ENCODE measurements at places on chromosomes 5 and 9.

DNA sequence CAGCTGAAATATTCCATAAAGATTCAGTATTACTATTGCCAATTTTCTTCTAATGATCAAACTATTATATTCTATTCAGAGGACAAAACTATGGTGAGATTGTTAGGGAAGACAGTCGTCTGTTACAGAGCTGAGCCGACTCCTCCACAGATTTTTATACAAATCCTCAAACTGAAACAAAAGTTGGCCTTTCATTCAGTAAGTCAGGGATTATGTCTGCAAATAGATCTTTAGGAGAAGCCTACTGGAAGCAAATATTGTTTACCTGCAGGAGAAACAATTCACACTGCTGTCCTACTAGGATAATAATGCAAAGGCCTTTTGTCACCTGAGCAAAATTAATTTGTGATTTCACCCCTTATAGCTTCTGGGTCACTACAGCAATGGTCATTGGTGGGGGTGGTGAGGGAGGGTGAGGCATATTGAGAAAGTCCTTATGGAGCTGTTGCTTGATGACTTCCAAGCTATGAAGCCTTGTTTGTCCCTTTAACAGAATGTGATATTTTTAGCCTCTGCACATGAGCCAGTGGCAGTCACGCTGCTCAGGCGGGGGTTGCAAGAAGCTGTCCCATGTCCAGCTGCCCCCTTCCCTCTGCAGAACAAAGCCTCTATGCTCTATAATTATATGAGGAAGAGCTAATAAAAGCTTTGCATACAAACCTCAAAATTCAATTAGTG is 200.5 kb upstream of the KLF9 start:
- no peak for DNase-seq

GRCh38 chr9:8685825-8686224 is 886.2 kb upstream of the DMAC1 start:
- DNase-seq, result no peak

- DNase-seq, result no peak
Observed at GRCh38 chr5:140128376-140128775, 2.6 kb downstream of the IGIP start.

DNA sequence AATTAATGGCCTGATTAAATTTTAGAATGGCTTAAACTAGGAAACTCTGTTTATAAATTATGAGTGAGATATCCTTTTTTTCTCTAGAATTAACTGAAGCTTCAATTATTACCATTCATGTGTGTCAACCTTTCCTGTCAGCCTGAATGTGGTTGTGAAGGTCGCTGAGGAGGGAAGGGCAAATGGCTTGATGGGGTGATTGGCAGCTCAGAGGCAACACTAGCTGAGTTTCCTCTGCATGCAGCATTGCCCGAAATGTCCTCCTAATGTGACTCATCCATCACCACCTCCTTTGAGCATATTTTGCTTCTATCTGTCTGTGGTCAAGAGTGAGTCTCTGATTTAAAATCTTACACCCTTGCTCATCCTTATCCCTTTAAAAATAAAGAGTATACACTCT is 281.9 kb downstream of the TENT4A start:
- DNase-seq, result no peak

- DNase-seq, result peak; percentile 46
Observed at GRCh38 chr9:33166231-33167083, 679 bp downstream of the B4GALT1 start.

GRCh38 chr5:167965710-167966109 is 325.7 kb upstream of the WWC1 start:
- no peak for DNase-seq

- no peak for DNase-seq
Observed at GRCh38 chr5:40134883-40135520, 544.7 kb upstream of the PTGER4 start.

DNA sequence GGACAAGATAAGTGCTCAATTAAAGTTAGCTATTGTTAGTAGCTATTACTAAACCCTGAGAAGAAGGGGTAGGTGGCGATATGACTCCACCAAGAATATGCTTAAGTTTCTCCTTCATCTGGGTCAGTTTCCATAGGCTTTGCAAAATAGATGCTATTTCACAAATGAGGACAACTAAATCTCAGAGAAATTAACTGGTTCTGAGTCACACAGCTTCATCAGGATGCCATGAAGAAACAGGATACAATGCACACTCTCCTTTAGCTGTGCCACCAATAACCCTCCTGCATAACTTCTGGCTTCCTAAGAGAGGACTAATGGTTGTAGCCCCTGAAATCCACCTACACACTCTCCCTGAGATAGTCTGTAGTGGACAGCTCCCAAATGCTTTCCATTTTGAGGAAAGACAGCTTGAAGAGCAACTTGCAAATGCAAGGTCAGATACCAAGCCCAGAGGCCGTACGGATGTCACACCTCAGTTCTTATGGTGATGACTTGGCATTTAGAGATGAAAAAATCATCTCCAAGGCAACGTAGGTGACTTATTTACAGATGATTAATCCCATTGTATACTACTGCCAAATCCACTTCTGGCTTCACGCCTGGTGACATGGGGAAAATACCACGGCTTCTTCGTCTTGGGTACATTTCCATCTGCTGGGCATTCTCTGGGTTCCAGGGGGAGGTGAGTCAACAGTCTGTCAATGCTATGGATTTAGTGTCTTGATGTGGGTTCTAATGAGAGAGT is 251.4 kb upstream of the IL12B start:
- no peak for DNase-seq

- DNase-seq, result no peak
Observed at GRCh38 chr5:25056836-25057235, 412.1 kb upstream of the CDH10 start.

- peak; percentile 49 for DNase-seq
Observed at GRCh38 chr9:127980060-127980705, 606 bp downstream of the EEIG1 start.

- DNase-seq, result no peak
Observed at GRCh38 chr9:107059220-107059619, 196.3 kb downstream of the ZNF462 start.

DNA sequence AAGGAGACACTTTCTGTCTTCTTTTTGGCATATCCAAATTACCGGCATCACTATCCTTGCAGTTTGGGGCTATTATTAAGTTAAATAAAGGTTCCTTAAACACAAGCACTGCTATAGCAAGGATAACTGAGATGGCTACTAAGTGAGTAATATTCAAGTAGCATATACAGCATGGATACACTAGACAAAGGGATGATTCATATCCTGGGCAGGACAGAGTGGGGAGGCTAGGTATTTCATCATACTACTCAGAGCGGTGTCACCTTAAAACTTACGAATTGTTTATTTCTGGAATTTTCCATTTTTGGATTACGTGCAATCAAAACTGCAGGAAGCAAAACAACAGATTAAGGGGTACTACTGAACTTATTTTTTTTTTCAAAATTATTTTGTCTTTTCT is 54.1 kb downstream of the FER start:
- DNase-seq, result no peak
